CD14-positive monocyte (primary cell): ENCODE measurements at places on chromosomes 2 and 18. TPM values are rescaled to one million over a fixed set of nuclear protein-coding genes. Genes with fewer than 3 reads are reported as not detected.

GKN2 gene
- not detected in 2 replicates for polyA plus RNA-seq

- peak; percentile 29 for DNase-seq
Measured at GRCh38 chr2:217086038-217086522, 226.2 kb upstream of the TNP1 start.

- DNase-seq, result no peak
Measured at GRCh38 chr2:121471532-121472469, 58.9 kb upstream of the RNU4ATAC start.

DNA sequence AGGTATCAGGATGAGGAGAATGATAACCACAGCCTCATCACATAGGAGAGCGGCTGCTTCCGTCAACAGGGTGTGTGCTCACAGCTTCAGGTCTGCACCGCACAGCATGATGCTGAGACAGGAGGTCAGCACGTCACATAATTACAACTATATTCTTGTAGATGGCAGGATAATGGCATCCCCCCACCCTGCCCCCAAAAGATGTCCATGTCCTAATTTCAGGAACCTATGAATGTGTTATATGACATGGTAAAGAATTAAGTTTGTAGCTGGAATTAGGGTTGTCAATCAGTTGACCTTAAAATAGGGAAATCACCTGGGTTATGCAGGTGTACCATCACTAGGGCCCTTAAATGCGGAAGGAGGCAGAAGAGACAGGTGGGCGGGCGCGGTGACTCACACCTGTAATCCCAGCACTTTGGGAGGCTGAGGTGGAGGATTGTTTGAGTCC lies 73.9 kb downstream of the ARL4C start:
- DNase-seq, result no peak

GORASP2 gene
- polyA plus RNA-seq, result 34.5 and 37.0 TPM in 2 replicates

DNA sequence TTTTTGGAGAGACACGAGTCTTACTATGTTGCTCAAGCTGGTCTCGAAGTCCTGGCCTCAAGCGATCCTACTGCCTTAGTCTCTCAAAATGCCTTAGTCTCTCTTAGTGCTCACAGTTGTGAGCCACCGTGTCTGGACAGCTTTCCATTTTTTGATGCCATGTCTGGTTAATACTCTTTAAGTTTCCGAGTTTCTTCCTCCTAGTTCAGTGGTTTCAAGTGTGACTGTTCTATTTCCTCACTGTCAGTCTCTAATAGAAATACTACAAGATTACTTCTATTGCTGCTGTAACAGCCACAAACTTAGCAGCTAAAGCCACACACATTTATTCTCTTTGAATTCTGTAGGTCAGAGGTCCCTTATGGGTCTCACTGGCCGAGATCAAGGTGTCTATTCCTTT lies 125.1 kb upstream of the MGAT5 start:
- DNase-seq, result no peak

DNA sequence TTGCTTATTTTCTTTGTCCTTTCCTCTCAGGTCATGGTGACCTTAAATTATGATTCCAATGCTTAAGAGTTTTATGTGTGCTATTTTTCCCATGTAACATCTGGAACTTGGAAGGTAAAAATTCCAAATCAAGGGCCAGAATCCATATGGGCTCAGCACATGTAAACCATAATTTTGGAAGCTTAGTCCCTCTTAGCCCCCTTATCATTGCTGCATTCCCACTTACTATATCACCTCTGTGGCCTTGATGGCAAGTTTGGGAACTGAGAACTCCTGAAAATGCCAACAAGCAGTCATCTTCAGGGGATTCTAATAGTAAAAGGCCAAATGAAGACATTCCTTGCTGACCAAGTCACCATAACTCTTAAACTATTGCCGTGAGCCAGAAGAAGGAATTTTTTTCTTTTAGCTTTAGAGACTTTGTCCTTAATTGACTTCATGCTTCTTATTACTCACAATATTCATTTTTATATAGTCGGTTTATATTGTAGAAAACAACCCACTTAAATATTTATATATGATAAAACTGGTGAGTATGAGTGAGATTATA lies 251.4 kb downstream of the SLC8A1 start:
- DNase-seq, result no peak

DNA sequence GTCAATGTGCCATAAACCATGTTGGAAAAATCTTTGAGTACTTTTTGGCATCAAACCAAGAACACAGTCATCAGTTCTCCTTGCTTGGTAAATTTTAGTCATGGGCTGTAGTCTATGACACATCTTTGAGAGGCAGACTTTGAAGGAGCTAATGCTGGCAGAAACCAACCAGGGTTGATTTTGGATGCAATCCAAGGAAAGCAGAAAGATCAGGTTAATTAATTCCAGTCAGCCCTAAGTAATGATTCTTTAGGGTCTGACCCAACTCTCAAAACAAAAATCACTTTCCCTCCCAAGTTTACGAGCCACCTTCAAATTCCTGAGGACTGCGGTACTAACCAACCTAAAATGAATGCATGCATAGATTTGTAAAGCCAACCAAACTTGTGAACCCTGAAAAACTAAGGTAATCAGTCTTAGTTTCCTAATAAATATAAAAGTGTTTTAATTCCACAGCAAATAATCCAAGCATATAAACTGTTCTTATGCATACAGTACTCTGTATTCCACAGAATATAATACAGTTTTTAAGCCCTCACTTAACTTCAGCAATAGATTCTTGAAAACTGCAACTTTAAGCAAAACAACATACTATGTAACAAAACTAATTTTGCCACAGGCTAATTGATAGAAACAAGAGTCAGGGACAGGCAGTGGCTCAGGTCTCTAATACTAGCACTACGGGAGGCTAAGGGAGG lies 22.0 kb downstream of the AP1S3 start:
- DNase-seq, result no peak

DNA sequence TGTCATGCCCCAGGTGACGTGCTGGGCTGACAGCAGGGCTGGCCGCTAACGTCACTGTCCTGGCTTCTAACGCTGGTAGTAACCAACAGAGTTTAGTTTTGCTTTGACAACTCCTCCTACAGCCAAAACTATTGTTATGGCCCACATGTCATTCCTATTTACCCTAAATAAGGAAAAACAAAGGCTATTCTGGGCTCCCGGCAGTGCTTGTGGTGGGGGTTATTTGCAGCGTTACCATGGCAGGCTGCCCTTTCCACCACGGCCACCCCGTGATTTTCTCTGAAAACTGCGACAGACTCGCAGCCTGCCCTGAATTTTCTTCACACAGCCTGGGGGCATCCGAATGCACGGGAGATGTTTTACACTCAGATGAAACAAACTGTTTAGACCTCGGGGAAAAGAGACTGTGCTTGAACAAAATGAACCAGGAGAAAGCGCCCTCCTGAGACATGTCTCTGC lies 115.2 kb downstream of the FAM210A start:
- DNase-seq, result peak; percentile 30

- DNase-seq, result peak; percentile 83
Measured at GRCh38 chr2:69643602-69644505, at the start of gene AAK1. Gene AAK1, minus strand, starts transcription at chr2:69643739. Its CDS starts 699 bp downstream, at chr2:69643040.

SLC16A14 gene
- polyA plus RNA-seq, result not detected

DNA sequence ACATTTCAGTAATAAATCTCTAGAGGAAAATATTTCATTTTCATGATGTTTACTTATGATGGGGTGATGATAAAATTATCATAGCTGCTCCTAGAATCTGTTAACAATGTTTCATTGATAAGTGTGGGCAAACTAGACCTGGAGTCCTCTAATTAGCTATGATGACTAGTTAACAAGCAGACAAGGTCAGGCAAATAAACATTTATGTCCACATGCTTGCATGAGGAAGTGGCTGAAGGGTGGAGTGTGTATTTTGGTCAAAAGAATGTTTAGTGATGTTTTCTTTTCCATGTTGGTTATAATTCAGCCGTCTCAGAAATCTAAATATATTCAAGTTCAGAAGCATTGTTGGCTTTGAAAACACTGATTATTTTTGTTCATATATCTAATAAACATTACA lies 99.9 kb upstream of the FN1 start:
- DNase-seq, result no peak

DNA sequence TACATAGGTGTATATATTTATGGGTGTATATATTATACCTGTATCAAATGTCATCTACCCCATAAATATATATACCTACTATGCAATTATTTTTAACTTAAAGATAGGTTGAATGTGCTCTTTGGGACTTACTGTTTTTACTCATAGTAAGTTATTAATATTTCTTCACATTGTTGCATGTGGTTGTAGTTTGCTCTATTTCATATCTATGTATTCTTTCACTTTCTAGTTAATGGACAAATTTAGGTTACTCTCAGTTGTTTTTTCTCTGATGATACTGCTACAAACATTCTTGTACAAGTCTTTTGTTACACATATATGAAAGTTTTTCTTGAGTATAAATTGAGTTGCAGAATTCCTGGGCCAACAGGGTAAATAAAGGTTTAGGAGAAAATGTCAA lies 601.8 kb upstream of the ID2 start:
- DNase-seq, result no peak

GRCh38 chr2:203394519-203395227 lies 66.5 kb downstream of the ABI2 start:
- no peak for DNase-seq

GRCh38 chr18:45482286-45482685 lies 133.0 kb upstream of the SLC14A2 start:
- no peak for DNase-seq

GRCh38 chr2:179951680-179952079 lies 55.4 kb downstream of the CWC22 start:
- DNase-seq, result no peak

GRCh38 chr2:177538323-177538722 lies 145.8 kb downstream of the AGPS start:
- DNase-seq, result no peak

- DNase-seq, result no peak
Measured at GRCh38 chr2:120344976-120345581, 857 bp upstream of the INHBB start.

RIT2 gene
- not detected for polyA plus RNA-seq

CD28 gene
- polyA plus RNA-seq, result 0.21 TPM

- DNase-seq, result no peak
Measured at GRCh38 chr2:88656690-88657089, 29.4 kb upstream of the EIF2AK3 start.

- DNase-seq, result no peak
Measured at GRCh38 chr2:66506265-66506664, 71.3 kb downstream of the MEIS1 start.

DNA sequence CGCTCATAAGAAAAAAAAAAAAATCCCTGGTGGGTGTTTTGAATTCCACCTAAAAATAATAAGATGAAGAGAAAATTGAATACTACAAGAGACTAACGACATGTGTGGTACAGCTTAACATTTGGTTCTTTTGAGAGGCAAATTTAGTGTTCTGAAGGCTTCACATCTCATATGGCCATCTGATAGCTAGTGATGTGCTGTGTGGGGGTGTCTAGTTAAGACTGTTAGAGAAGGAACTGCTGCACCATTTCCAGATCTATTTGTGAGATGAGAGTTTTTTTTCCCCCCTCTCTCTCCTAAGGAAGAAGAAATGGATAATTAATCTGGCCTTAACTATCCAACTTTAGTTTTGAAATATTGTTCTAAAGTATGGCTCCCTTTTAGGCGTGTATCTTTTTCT lies 321.6 kb downstream of the SLC4A3 start:
- no peak for DNase-seq

GRCh38 chr18:60070631-60071030 lies 170.8 kb downstream of the PMAIP1 start:
- DNase-seq, result no peak

GRCh38 chr2:144426981-144427479 lies 92.9 kb downstream of the ZEB2 start:
- DNase-seq, result no peak
